ENCODE measurements at places on chromosomes 13 and 19. TPM values are rescaled to one million over a fixed set of nuclear protein-coding genes. Genes with fewer than 3 reads are reported as not detected.

GRCh38 chr19:55384131-55384919 lies at the start of gene TMEM238:
TMEM238 (minus strand) TSS chr19:55384292; CDS start chr19:55384259, 33 bp downstream.
- no peak for DNase-seq

DNA sequence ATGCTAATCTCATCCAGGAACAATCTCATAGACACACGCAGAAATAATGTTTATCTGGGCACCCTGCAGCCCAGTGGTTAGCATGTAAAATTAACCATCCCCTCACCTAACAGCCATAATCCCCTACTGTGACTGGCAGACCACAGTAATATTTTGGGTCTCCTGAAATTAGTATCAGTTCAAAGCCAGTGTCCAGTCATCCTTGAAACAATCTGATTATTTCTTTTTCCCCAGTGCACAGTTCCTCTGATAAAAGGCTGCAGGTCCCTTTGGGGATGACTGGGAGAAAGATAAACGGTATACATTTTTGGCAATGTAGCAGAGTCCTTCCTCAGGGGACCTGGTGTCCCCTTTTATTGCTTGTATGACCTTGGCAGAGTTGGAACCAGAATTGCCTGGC lies 50.4 kb upstream of the CYSLTR2 start:
- DNase-seq = no peak

GRCh38 chr19:2761876-2762782 lies 20.9 kb downstream of the SGTA start:
- DNase-seq = no peak

DNA sequence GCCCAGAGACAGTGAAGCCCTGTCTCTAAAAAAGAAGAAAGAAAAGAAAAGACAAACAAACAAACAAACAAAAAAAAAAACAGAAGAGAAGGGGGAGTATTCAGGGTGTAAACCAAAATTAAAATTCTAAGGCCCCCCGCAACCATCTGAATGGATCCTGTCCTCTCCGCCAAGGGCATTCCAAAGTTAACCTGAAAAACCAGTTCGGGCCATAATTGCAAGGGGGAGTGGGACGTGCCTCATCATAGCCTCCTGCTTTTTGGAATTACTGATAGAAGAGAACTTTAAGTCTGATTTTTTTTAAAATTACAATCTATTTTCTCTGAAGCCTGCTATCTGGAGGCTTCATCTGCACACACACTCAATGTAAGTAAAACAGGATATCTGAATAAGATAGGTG lies 5.7 kb upstream of the IFNL2 start:
- DNase-seq = no peak

- DNase-seq = no peak
Measured at GRCh38 chr13:112775791-112776279, 86.0 kb downstream of the ATP11A start.

DNA sequence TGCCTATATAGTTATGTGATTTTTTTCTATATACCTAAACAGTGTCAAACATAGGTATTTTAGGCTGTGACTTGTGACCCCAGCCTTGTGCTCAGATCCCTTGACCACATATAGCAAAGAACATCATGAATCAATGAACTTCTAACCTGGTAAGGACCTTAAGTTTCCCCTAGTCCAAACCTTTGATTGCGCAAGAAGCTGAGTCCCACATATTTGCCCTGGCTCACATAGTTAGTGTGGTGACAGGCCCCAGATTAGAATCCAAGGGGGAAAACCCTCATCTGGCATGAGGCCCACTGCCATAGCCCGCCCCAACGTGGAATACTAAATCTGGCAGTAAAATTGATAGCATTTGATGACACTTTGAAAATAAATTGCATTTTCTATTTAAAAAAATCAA lies 171.8 kb downstream of the MZT1 start:
- no peak for DNase-seq

DNA sequence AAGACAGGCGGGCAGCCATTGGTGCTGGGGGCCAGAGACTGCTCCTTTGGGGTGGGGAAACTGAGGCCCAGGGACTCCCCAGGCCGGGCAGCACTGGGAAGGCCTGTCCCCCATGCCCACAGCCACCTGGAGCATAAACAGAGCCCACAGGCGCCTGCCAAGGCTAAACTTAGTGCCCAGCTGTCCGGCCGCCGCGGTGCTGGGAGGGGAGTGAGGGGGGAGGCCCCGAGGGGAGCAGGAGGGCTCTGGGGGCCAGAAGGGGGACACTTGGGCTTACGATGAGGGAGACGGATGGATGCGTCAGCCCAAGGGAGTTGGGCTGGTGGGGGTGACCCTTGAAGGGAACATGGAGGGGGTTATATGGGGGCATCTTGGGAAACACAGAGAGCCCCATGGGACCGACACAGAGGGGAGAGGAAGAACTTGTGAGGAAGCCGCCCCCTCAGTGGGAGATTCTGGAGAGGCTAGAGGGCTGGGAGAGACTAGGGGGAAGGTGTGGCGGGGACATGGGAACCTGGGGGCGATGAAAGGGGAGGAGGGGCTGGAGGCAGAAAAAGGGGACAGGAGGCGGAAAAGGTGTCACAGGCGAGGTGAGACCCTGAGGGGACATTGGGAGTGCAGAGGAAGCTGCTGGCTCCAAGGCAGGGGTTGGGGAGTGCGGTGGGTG lies 2.2 kb downstream of the CERS1 start:
- no peak for DNase-seq

DNA sequence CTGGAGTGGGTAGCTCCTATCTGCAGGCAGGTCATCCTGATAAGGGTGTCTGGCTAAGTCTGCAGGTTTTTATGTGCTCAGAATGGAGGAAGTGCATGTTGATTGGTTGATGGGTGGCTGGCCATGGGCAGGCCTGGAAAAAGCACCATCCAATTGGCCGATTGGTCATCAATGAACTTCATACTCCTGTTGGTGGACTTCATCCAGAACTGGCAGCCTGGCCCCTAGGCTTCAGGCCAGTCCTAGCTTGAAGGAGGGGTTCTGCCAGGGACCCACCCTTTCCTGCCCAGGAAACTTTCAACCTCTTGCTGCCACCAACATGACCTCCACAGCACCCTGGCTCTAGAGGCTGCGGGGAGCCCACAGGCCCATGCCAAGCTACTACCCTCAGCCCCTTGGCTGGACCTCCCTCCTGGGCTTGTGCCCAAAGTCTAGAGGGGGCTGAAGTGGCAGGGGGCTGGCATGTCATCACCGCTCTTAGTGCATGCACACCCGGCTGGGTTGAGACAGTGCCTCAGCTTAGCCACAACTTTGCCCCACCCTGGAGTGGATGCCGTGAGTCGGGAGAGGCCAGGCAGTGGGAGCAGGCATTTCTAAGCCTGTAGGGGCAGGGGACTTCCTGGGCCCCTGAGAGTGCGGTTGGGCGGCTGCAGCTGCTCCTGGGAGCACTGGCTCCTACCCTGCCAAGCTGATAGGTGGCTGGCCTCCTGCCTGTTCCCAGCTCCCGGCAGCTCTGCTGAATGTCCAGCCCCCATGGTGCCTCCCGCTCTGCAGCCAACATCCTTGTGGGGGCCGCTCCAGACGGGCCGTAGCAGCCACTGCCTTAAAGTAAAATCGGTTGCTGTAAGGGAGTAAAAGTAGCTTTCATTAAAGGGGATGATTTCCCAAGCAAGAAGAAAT lies 13.2 kb downstream of the DNAJC15 start:
- no peak for DNase-seq

DNA sequence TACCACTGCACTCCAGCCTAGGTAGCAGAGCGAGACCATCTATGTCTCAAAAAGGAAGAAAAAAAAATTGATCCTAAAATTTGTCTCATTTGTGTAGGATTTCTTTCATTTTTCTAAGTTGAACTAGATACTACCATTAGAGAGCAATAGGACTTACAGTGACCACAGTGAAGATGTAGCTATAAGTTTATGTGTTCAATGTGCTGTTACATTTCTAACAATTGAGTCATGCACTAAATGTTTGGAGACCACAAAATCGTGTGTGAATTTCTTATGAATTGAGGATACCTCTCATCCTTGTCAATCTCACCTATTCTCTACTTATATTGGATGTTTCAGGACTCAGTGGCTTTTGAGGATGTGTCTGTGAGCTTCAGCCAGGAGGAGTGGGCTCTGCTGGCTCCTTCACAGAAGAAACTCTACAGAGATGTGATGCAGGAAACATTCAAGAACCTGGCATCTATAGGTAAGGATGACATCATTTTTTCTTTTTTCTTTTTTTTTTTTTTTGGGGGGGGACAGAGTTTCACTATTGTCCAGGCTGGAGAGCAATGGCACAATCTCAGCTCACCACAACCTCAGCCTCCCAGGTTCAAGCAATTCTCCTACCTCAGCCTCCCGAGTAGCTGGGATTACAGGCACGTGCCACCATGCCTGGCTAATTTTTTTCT lies 12.8 kb downstream of the ZNF791 start:
- DNase-seq = no peak

GRCh38 chr13:98142380-98143156 lies at the start of gene FARP1:
FARP1 (plus strand) TSS chr13:98143094; CDS start chr13:98213243, 70,149 bp downstream.
- DNase-seq = peak; percentile 91

DNA sequence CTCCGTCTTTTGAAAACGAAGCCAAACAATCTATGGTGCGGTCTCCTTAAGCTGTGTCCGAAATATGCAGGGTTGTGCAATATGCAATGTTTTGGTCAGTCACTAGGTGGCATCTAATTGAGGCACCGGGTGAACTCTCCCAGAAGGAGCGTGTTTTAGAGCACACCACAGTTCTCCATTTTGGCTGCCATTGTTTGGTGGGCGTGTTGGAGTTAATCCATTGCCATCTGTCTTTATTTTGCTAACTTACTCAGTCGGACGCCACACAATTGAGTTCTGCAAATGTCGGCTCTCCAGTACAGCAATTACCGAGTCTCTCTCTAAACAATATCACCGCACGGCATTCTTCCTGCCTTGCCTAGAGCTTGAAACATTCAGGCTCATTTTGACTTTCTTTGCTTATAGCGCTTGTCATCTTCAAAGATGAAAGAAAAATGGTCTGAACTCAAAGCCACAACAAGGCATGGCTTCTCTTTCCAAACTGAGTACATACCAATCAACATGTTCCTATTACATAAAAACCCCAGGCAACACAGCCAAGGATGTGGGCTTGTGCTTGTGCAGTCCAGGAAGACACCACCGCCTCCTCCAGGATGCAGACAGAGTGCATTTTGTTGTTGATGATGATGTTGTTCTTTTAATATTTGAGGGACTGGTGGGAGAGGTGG lies 182.0 kb upstream of the SERP2 start:
- no peak for DNase-seq

DNA sequence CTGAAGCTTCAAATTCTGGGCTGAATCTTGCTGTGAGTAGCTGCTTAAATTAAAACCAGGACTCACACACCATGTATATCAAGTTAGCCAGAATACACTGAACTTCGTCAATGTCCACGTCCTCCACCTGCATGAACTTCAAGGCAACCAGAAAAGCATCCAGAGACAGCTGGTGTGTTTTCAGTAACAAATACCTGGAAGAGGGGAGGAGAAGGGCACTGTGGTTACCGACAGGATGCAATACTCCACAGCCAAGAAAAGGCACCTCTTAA lies 20.4 kb downstream of the PROZ start:
- no peak for DNase-seq

- no peak for DNase-seq
Measured at GRCh38 chr19:40941481-40942219, 49.4 kb upstream of the CYP2B6 start.

GRCh38 chr13:102593466-102593865 lies 3.3 kb upstream of the TPP2 start:
- no peak for DNase-seq

DNA sequence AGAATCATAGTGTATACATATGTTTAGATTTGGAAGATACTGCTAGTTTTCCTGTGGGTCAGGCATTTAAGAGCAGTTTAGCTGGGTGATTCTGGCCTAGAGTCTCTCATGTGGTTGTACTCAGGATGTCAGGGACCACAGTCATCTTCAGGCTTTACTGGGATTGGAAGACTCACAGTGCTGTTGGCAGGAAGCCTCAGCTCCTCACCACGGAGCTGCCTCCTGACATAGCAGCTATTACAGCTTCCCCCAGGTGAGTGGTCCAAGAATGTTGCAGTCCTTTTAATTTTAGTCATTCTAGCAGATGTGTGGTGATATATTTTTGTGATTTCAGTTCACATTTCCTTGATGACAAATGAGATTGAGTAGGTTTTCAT lies 16.9 kb upstream of the GPR18 start:
- no peak for DNase-seq

DNA sequence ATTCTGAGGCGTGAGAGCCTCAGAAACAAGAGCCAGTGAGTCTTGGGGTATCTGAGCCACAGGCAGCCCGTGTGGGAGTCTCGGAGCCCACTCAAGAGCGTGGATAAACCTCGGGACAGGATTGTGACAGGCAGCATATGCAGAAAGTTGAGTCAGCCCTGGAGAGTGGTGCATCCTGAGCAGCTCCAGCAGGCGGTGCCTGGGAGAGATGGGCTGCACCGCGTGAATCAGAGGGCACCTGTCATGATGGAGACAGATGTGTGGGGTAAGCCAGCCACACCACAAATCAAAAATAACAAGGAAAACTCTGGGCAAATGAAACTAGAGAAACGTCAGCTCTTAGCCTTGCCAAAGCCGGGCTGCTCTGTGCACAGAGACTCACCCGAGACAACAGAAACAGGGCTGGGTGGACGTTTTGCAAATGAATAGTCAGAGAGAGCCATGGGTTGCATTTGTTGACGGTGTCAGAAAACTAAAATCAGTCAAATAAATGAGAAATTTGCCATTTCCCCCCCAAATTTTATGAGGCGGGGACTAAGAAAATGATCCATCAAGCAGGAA lies 30.0 kb upstream of the POP4 start:
- no peak for DNase-seq

DNA sequence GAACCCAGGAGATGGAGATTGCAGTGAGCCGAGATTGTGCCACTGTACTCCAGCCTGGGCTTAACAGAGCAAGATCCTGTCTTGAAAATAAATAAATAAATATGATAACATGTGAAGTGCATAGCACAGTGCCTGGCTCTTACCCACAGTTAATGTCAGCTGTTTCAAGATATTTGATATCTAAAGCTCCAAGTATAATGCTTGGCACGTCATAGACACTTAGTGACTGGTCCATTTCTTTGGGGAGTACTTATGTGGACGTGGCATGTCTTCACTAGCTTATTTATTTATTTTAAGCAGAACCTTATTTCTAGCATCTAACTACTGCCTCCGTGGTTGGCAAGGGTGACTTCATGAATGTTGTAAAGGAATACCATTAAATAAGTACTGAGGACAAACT lies 18.8 kb downstream of the GARRE1 start:
- no peak for DNase-seq

DNA sequence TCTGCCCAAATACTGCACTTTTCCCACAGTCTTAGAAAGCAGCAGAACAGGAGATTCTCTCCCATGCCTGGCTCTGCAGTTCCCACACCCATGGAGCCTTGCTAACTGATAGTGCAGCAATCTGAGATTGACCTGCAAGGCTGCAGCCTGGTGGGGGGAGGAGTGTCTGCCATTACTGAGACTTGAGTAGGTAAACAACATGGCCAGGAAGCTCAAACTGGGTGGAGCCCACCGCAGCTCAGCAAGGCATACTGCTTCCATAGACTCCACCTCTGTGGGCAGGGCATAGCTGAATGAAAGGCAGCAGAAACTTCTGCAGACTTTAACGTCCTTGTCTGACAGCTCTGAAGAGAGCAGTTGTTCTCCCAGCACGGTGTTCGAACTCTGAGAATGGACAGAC lies 358.5 kb upstream of the PCDH9 start:
- no peak for DNase-seq

GRCh38 chr13:25771202-25771601 lies 280.6 kb downstream of the SHISA2 start:
- DNase-seq = no peak

The ZNF460 gene
- total RNA-seq = 61.3 TPM

The ZNF814 gene
- 53.6 TPM for total RNA-seq

The ODAD3 gene
- 1.8 TPM for total RNA-seq

The PDE4C gene
- 1.6 TPM for total RNA-seq

The TEKTIP1 gene
- 3.8 TPM for total RNA-seq

Data from progenitor cell of endocrine pancreas (in vitro differentiated cells).